ENCODE measurements at places on chromosomes 6 and 20. TPM values are rescaled to one million over a fixed set of nuclear protein-coding genes. Genes with fewer than 3 reads are reported as not detected.

The SERINC3 gene
- total RNA-seq: 119 TPM

The KHDRBS2 gene
- total RNA-seq: not detected

The MBOAT1 gene
- 5.5 TPM for total RNA-seq

The LY86 gene
- not detected for total RNA-seq

The MEI4 gene
- 0.24 TPM for total RNA-seq

The OR12D3 gene
- total RNA-seq: not detected

The FABP7 gene
- not detected for total RNA-seq
